ENCODE measurements at places on chromosomes 5 and 9.

DNA sequence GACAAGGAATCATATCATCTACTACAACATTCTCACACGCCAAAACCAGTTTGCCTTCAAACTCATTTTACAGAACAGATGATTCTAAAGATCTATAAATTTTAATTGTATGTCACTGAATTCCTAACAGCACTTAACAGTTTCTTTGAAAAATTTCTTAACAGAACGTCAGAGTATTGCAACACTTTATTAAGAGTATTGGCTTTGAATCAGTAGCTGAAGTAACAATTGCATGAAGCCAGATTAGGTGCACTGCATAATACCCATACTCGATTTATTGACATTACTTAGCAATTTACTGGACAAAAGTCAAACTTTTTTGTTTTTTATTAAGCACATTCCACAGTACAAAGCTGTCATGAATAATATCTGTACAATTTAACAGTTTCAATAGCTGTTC lies 75.8 kb downstream of the SMIM23 start:
- no peak for DNase-seq

DNA sequence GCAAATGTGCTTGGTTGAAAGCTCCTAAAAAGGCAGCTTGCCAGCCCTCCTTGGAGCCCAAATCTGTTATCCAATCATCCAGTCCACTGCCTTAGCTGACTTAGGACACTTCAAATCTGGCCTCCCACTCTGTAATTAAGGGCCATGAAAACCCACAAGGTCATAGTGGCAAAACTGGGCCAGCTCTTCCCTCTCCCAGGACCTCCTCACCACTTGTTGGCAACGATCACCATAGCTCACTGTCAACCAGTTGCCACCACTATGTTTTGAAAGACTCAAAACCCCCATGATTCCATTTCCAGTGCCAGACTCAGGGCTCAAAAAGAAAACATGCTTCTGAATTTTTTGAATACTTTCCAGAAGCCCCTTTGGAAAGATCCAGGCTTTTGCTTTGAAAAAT lies 107.5 kb downstream of the NREP start:
- DNase-seq: no peak

DNA sequence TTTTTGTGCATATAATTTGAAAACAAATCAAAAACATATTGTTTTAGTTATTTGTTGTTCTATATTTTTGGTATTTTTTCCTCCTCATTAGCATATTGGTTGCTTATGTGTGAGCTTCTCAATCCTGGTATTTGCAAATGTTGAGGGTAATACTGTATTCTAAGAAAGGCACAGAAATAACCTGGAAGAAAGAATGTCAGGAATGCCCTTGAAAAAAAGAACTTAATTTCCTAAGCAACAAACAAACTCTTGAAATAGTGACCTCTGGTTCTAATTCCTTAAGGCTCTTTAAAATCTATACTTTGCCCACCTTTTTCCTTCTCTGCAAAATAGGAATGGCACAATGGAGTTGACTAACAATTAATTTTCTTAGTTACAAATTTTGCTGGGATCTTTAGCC lies 117.5 kb downstream of the HMHB1 start:
- DNase-seq: no peak

DNA sequence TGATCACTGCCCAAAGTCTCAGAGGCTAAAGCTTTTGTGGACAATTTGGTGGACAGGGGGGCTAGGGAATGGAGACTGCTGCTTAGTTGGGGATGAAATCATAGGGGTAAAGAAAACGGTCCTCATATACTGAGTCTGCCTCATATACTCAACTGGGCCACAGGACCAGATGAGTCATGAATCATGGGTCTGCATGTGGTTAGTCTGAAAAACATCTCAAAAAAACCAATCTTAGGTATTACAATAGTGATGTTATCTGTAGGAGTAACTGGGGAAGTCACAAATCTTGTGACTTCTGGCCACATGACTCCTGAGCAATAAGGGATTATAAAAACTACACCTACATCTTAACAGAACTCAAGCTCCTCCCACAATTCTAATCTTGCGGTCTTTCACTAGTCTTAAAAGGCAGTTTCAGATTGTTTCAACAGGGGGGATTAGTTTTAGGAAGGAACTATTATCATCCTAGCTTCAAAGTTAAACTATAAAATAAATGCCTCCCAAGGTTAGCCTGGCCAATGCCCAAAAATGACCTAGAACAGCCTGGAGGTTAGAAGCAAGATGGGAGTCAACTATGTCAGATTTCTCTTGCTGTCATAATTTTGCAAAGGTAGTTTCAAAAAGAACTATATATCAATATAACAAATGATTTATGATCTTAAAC lies 17.5 kb downstream of the TMEM161B start:
- DNase-seq: no peak

DNA sequence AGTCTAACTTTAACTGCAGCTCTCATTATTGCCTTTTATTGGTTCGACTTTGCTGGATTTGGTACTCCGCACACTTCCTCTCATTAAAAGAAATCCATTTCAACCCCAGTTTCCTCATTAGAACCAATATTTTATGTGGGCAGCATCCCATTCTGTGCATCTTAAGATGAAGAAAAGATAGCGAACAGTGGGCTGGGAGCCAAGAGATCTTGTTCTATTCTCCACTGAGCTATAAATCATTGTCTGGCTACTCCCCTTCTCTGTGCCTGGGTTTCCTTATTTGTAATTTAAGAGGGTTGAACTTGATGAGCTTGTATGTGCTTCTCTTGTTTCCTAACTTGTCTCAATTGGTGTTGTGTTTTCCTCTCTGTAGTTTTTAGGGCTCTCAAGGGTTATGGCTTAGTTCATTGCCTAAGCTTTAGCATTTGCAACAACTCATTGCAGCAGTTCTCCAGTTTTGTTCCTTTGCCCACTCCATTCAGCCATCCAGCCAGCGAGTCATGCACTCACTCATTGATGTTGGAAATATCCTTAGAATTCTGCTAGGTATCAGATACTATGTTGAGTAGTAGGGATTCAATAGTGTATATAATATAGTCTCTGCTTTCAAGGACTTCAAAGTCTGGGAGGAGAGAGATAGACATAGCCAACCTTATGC lies 273.3 kb upstream of the TNC start:
- no peak for DNase-seq

GRCh38 chr5:58002323-58002722 lies 457.6 kb downstream of the PLK2 start:
- DNase-seq: no peak

- DNase-seq: no peak
These were observed 497.1 kb downstream of the ARHGEF28 start for GRCh38 chr5:74122979-74123590.

DNA sequence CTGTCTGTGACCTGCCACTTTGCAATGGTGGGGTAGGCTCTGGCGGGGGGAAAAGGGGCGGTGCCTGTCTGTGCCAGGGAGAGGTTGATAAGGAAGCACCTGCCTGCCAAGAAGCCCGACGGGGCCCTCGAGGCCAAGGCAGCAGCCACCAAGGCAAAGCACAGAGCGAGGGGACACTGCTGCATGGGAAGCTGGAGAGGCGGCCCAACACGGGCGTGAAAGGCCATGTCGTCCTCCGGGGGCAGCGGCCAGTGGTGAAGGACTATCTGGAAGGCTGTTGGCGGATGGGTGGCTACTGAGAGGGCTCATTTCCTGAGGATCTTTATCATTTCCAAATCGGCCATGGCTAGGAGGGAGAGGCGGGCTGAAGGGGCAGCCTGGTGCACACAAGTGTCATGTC lies 66.4 kb downstream of the OTULIN start:
- no peak for DNase-seq

- DNase-seq: no peak
These were observed 253.3 kb downstream of the MRPS30 start for GRCh38 chr5:45062044-45062443.

DNA sequence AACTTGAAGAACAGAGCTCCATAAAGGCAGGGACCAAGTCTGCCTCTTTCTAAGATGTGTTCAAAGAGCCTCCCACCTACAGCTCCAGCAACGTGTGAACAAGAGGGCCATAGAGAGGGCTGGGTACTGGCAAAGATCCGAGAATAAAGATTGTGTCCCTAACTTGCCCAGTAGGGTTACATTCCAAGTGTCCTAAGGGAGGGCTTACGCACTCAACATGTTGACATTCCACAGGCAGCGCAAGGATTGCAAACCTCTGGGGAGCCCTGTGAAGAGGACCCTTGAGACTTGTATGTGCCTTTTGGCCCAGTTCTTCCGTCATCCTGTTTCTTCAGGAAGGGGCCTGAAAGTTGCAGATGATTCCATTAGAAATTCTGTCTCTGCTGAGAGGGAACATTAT lies 48.2 kb upstream of the ENTREP1 start:
- DNase-seq: no peak

- no peak for DNase-seq
These were observed 67.9 kb upstream of the RXRA start for GRCh38 chr9:134258332-134258731.

DNA sequence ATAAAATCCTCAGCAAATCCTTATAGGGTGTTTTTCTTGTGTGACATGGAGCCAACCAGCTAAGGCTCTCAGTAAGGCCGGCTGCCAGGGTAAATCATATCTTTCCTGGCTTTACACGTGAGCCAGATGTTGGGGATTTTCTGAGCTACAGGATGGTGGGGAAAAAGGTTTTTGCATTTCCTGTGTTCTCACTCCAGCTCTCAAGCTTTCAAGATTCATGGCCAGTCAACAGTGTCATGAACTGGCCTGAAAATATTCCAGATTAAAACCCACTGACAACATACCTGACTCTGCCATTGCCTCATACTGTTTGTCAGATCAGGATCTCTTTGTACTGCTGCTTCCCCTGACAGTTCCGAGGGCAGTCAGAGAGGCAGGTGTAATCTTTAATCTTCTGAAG lies 306.9 kb downstream of the GLIS3 start:
- DNase-seq: no peak

DNA sequence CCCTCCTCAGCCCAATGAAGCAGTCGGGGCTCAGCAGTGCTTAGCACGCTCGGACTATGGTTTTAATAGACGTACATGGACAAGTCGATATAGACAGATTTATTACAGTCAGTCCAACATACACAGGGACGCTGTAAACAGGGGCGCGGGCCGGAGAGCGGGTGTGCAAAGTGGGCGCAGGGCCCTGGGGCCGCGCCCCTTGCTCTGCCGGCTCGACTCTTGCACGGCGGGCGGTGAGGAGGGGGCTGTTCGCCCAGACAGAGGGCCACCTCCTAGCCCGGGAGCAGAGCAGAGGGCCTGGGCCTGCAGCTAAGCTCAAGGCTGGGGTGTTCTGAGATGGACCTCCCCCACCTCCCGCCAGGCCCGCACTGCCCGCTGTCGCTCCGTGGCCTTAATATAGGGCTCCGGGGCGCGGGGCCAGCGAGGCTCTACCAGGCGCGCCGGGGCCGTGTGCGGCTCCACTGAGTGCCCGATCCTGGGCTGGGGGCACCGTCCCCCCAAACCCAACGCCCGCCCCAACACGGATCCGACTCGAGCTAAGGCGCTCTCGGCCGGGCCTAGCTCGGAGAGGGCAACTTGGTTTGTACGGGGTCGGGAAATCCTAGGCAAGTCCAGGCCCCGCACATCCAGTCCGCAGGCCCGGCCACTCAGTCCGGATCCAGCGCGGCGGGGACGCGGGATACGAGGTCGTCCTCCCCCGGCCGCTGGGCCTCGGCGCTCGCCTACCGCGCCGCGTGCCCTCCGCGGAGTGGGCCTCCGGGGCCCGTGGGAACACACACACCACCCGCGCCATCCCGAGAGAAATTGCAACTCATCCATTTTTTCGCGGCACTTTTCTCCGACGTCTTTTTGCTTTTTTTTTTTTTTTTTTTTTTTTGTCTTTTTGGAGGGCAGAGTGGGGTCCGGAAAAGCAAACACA lies 6.1 kb downstream of the PITX1 start:
- no peak for DNase-seq

DNA sequence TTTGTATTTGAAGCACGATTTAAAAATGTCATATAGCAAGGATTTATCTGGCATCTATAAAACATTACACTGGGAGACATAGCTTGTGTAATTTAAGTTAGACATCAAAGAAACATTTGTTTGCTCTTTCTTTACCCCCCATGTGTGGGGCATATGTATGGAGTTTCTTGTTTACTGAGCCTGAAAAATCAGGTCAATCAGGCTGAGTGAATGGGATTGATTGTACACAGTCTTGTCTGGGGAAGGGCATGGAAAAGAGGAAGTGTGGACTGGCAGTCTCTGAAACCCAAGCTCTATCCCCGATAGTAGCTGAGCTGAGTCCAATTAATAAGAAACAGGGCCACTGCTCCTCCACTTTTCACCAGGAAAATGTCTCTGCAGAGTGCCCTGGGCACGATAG lies 49.4 kb downstream of the SLC46A2 start:
- DNase-seq: no peak

GRCh38 chr5:120137582-120137981 lies 326.5 kb upstream of the PRR16 start:
- DNase-seq: no peak

DNA sequence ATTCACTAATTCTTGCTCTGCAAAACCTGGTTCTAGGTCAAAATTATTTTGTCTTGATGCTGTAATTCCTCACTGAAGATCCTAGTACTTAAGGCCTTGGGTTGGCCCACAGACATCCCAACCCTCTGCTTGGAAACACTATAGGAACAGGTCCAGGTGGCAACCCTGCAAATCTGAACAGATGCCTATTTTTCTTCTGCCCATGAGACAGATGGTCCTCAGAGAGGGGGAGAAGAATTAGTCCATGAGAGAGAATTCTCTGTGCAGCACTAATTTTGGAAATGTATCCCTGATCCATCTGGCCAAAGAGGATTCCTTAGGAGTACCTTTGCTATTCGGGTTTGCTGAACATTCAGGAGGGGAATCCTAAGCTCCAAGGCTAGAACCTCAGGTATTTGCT lies 156.3 kb downstream of the ELAVL2 start:
- no peak for DNase-seq

DNA sequence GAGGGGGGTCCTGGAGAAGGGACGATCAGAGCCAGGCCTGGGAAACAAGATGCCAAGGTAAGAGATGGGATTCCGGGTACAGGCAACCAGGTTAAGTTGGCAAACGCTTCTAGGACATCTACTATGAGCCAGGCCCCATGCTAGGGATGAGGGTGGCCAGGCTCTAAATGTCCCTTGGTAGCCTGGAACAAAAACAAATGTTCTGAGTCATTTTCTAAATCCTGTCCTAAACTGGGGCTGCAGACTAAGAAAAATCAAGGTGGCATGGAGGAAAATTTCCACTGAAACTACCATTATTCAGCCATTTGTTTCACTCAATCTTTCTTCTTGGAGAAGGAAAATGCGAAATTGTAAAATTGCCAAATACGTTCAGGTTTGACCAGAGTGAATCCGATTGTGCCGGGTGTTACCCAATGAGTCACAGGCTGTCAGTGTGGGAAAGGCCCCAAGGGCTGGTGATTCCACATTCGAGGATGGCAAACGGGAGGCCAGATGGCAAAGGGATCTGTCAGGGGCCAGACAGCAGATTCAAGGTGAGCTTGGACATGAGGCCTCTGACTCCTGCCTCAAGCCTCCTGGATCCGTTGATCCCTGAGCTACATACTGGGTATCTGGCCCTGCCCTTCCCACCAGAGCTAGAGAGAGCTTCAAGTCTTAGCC lies 57.6 kb downstream of the PAX5 start:
- DNase-seq: no peak

Data from neural crest cell (in vitro differentiated cells).